ENCODE measurements at places on chromosomes 7 and 10. TPM values are rescaled to one million over a fixed set of nuclear protein-coding genes. Genes with fewer than 3 reads are reported as not detected.

- no peak for DNase-seq
Measured at GRCh38 chr7:146129296-146129695, 12.7 kb downstream of the CNTNAP2 start.

DNA sequence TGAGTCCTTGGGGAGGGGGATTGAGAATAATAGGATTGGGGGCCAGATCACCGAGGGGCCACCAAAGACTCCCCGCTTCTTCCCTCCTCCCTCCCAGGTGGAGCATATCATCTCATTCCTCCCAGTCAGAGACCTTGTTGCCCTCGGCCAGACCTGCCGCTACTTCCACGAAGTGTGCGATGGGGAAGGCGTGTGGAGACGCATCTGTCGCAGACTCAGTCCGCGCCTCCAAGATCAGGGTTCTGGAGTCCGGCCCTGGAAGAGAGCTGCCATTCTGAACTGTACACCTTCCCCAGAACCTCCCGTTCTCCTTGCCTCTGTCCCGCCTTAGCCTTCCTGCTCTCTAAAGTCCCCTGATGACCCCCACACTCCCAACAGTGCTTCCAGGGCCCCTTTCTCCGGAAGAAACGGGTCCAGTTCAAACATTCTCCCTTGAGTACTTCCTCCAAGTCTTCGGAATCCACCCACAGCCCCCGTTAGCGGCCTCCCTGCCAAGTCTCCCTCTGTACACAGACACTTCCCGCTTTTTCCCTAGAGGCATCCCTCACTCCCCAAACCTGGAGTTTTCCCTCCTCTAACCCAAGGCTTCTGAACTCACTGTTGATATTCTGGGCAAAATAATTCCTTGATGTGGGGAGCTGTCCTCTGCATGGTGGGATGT is 4.1 kb downstream of the FBXO24 start:
- no peak for DNase-seq

DNA sequence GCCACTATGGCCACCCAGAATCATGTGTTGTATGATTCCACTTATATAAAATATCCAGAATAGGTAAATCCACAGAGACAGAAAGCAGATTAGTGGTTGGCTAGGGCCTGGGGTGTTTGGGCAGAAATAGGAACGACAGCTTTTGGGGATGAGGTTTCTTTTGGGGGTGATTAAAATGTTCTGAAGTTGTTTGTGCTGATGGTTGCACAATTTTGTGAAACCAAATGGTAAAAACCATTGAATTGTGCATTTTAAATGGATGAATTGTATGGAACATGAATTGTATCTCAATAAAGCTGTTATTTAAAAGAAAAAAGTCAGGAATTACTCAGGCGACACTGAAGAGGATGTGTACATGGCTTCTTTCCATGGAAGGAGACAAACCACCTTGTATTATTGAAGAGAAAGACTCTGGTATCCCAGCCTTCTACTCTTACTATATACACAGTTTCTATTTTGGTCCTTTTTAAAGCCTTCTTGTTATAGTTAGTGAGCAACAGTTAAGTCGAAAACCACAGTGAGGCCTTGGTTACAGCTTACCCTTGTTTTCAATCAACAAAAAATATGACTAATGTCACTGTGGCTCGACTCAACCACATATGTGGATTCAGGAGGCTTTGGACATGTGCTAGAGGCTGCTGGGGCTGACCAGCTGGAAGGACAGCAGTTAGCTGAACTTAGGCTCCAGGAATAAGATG is 57.1 kb upstream of the KMT2E start:
- DNase-seq: no peak

DNA sequence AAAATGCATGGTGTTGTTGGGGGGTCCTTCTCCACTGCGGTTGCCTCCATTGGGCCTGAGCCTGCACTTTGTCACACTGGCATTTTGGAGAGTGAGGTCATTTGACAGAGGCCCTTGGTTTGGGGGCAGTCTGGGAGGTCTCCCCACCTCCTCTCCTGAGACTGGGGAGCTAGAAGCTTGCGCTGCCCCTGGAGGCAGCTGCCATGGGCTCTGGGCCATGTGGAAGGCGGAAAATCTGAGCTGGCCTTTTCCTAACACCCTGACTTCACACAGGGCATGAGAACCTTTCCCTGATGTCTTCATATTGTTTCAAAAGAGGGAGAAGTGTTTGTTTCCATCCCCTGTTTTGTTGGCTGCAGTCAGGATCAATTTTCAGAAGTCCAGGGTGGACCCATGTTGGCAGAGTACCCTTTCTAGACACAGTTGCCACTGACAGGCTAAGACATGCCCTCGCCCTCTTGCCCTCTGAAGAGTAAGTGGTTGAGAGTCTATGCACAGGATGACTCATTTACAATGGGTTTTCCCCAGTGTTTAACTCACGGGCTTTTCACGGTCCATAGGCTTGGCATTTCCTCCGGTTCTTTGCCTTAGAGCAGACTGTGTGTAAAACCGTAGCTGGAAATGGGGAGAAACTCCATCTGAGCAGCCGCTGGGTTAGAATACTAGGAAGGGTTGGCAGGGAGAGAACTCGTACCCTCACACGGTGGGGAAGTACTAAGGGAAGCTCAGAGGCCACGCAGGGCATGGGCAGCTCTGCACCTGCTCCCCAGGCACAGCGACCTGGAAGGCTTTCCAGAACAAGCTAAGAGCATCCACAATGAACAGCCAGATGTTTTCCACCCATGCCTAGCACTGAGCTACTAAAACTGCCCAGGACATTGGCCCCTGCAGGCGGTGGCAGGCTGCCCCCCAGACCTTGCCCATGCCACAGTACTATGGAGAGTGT is 655.0 kb downstream of the SDK1 start:
- DNase-seq: no peak

- DNase-seq: no peak
Measured at GRCh38 chr7:151549644-151550043, 29.9 kb upstream of the RHEB start.

The CLDN3 gene
- 1.3 TPM for total RNA-seq

Measured in esophagus squamous epithelium (tissue), 5 donors.